ENCODE measurements at places on chromosomes 2 and 18.

DNA sequence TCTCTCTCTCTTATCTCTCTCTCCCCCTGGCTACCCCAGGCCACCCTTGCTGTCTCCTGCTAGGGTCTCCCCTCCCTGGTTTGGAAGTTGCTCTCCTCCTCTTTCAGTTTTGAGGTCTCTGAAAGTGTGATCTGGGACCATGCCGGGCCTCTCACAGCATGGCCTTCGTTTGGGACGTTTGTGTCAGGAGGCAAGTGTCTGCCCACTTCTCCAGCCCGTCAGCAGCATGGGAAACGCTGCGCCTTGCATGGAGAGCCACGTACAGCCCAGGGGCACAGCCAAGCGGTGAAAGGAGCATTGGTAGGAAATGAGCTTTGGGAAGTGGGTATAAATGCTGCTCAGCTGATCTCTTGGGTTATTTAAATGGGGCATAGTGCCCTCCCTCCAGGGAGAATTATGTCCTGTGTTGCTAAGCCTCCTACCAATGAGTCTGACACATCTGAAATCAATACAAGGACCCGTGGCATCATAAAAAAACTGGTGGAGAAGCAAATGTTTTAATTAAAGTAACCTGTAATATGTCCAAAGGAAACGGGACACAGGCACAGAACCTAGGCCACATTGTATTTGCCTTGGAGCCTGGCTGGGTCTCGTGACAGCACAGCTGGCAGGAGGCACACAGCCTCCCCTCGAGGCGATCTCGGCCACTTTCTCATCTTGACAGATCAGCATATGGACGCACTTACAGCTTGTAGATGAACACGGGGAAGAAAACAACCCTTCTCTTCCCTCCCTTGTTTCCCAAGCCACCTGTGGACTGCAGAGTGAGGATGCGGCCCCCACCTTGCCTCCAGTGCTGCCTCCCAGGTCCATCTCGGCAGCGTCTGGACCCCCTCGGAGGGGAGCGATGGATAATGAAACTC, 72.7 kb downstream of the SH3RF3 start:
- DNase-seq = no peak

GRCh38 chr2:230691005-230691647, 21.5 kb upstream of the CAB39 start:
- peak; percentile 27 for DNase-seq

DNA sequence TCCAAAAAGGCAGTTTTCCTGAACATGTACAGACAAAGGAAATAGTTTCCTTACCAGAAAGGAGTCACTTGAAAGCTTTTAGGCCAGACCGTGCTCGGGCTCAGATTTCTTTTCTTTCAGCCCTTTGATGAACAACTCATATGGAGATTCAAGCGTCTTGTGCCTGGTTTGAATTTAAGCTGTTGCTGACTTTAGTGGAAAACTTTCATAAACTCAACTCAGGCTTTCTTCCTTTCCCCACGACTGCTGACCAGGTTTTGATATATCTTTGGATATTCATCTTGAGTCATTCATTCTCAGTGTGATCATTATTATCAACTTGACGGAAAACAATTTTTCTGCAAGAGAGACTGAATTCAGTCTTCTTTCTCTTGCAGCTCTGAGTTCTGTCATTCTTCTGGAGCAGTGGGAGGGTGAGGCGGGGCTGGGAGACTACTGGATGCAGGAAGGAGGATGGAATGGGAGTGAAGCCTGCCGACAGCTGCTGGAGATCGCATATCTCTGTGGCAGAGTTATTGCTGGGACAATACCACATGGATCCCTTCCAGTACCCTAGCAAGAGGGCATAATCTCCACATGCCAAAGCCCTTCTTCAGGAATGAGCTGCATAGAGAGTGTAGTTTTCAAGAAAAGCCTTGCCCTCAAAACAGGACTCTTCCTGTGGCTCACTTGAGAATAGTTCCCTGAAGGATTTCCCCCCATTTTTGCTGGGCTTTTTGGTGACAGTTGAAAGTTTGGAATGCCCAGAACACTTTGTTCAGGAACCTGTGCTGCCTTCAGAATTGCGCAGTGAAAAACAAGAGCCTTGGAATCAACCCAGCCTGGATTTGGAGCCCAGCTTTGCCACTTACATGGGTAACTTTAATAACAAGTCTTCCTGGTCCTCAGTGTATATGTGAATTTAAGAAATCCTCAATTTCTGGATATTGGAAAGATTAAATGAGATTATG, 364.4 kb downstream of the ZNF521 start:
- DNase-seq = no peak

DNA sequence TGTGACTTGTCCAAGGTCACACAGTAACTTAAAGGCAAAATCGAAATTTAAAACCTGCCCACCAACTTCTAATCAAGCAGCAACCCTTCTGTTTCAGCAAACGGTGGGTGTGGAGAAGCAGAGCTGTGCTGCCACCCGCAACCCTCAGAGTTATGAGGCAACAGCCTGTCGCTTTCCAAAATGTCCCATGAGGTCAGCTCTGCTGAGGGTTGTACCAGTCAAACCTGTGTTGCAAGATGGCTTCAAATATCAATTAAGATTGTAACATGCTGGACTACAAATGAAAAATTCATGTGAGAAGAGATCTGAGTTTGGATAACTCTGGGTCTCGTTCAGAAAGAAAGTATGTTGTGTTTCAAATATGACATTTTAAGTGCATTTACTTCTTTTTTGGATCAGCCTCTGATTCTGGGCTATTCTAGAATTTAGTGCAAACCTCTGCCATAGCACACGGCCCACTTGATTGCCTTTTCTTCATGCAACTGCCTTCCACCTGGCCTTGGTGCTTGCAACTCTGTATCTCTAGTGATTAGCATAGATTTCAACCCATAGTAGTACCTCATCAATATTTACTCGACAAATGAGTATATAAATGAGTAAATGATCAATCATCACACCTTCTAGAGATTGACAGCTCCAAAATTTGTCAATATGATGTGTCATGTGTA, 69.3 kb downstream of the TIMM21 start:
- no peak for DNase-seq

DNA sequence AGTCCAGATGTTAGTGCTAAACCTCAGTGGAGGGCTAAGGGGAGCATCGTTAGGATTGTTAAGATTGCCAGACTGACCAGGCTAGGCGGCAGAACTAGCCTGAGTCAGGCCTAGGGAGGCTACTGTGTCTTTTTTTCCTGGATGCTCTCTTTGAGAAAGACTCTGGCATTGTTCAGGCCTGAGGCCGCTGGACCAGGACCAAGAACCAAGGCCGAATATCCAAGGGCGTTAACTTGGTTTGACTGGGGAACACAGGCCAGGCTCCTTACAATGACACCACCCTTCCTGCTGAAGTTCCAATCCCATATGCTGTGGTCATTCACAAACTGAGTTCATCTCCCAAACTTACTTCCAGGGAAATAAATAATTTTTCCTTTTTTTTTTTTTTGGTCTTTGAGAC, 10.6 kb downstream of the HTRA2 start:
- no peak for DNase-seq

- DNase-seq = no peak
Observed at GRCh38 chr18:63197246-63197869, 122.2 kb downstream of the BCL2 start.

DNA sequence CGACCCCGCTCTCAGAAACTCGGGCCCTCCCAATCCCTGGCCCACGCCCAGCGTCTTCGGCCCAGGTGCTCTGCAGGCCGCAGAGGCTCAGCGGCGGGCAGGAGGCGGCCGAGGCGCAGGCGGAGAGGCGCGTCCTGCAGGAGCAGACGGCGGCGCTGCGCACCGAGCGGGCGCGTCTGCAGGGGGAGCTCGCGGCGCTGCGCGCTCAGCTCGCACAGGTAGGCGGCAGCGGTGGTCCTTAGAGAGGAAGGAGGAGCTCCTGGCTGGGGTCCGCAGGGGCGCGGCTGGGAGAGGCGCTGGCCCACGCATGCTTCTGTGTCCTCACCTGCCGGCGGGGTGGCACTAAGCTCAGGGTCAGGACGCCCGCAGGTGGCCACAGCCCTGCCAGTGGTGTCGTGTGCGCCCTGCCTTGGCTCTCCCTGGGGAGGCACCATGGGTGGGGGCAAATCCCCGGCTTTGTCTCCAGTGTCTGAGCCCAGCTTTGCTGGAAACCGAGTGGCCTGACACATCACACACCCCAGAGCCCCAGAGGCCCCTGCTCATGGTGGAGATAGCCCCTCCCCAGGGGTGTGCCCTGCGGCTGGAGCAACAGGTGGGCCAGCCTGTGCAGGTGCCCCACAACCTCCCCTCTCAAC, 14.9 kb upstream of the SNED1 start:
- DNase-seq = peak; percentile 81

GRCh38 chr2:211429256-211429920, 873.0 kb downstream of the CPS1 start:
- DNase-seq = no peak

DNA sequence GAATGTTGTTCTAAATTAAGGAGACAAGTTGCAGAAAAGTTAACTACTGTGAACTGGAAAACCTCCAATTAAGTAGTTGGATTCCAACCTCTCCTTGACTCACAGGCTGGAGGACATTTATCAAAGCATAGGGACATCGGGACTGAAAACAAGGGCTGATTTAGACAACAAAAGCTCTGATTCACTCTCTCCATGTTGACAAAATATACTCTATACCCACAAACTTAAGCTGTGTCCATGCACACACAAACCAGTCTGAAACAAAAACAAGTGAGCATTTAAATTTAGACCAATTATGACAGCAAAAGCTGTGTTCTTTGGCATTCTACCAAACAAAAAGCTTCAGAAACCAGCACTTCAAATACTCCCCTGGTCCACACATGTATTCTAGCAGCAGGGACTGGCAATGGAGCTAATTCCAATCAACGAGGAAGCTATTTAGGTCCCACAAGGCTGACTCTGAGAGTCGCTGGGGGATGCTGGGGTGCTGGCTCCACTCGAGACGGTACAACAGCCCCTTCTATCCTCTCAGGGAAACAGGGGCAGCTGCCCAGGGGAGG, 71.4 kb downstream of the NXPH2 start:
- DNase-seq = no peak

DNA sequence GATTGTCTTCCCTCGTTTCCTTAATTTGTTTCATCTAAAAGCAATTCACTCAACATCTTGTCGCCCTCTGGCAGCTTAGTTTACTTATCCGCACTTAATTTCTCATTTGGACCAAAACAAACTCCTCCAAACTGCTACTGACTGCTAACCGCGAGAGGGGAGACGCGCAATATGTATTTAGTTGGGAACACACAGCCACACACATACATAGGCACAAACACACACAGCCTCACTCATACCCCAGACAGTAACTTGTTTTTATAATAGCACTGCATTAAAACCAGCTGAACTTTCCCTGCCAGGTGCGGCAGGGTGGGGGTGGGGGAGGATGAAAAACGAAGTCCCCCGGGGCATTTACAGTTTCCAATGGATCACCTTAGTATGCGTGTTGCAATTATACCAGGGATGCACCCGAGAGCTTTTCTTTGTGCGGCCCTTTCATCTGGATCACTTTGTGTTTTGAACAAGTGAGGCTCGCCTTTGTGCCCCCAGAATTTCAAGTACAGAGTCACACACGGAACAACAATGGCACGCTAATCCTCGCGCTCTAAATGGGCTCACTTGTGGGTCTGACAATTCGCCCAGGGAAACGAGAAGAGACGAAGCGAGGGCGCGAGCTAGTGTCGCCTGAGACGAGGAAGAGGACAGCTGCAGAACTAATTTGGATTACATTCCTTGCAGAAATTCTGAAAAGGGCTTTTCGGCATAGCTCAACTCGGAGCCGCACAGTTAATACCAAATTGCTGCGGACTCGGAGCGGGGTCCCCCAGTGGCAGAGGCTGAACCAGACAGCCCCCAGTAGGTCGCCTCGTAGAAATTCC, 2.4 kb downstream of the ERBB4 start:
- DNase-seq = no peak

- DNase-seq = no peak
Observed at GRCh38 chr2:168457190-168457895, 1.3 kb downstream of the CERS6 start.

DNA sequence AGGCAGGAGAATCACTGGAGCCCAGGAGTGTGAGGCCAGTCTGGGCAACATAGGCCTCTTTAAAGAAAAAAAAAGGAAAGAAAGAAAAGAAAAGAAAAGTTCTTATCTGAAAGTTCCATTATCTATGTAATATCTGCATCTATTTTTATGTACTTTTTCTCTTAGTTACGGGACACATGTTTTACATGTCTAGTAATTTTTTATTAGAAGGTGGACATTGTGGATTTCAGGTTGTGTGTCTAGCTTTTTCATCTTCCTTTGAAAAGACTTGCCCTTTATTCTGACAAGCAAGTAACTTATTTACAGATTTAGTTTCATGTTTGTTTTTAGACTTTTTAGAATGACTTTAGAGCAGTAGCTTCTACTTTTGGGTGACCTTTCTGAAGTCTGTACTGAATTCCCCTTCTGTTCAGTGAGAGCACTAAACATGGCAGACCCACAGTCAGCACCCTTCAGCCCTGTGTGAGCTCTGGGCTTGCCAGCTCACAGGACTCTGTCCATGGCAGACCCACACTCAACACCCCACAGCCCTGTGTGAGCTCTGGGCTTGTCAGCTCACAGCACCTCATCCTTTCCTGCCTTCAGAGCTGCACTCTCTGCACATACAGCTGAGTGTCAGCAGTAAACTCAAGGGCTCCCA, 17.5 kb downstream of the TRAPPC12 start:
- DNase-seq = no peak

DNA sequence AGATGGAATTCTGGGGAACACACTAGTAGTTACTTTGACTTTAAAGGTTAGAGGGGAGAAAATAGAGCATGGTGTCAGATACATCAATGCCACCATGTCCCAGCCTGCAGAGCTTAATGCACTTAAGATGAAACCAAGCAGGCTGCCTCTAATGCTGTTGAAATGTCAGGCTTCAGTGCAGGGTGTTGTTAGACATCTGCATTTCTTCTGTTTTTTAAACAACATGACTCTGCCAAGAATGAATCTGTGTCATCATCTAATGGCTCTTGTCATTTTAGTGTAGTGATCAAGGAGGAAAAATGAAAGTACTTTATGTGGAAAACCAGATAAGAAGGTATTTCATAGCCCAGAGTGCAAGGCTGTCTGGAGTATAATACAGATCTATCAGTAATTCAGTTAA, 29.9 kb downstream of the LYPD1 start:
- DNase-seq = no peak

DNA sequence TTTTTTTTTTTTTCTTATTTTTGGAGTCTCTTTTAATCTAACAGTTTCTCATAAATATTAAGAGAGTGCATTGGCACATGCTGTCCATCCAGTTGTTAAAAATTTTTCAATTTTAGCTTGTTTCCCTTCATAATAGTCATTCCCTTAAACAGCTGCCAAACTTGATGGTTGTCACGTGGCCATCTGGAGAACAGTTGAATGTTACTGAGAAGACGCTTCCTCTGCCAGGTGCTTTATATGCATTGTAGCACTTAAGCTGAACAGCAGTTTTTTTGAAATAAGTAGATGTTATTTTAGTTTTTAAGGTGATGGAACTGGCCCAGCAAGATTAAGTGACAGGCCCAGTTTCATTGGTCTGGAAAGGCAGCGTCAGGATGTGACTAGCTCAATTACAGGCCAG, 3.3 kb downstream of the SMARCAL1 start:
- no peak for DNase-seq

DNA sequence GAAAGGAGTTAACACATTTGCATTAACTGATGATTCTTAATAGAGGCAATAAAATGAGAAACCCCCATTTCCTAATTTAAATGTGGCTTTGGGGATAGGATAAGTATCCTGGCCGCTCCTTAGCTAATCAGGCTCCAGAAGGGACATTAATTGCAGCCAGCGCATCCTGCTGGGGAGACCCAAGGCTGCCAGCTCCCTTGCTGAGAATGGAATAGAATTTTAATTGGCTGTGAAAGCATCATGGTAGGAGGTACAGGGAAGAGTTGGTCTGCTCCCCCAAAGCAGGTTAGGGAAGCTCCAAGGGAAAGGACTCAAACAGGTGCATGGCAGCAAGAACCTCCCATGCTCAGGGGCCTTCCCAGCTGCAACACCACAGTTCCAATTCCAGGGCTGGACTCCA, 71.4 kb downstream of the MARCHF4 start:
- no peak for DNase-seq

Data from H1 (cell line).